ENCODE measurements at places on chromosomes 11 and 22.

DNA sequence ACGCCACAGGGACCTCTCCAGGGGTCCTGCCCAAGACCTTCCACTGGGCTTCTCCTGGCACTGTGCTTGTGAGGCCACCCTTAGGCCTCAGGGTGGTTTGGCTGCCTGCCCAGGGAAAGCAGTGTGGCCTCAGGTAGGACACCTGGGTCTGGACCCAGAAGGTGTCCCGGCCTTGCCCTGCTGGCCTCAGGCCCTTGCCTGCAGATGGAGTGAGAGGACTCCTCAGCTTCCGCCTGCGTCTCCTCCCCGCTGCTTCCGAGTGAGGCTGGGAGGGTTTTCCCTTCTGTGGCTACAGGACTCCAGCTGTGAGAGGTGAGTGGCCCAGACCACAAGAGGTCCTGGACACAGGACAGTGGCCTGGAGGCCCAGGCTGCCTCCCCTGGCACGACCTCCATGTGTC is 60.4 kb downstream of the WNT7B start:
- no peak for DNase-seq

- DNase-seq: no peak
Observed at GRCh38 chr11:84853841-84854497, 773.2 kb downstream of the DLG2 start.

- no peak for DNase-seq
Observed at GRCh38 chr11:71976551-71976950, 22.2 kb upstream of the IL18BP start.

- DNase-seq: no peak
Observed at GRCh38 chr11:44952082-44952481, 1.4 kb upstream of the TP53I11 start.

GRCh38 chr22:38034278-38034882 is 22.8 kb upstream of the PICK1 start:
- no peak for DNase-seq

- DNase-seq: no peak
Observed at GRCh38 chr11:81002374-81002773, 1561.5 kb upstream of the TENM4 start.

DNA sequence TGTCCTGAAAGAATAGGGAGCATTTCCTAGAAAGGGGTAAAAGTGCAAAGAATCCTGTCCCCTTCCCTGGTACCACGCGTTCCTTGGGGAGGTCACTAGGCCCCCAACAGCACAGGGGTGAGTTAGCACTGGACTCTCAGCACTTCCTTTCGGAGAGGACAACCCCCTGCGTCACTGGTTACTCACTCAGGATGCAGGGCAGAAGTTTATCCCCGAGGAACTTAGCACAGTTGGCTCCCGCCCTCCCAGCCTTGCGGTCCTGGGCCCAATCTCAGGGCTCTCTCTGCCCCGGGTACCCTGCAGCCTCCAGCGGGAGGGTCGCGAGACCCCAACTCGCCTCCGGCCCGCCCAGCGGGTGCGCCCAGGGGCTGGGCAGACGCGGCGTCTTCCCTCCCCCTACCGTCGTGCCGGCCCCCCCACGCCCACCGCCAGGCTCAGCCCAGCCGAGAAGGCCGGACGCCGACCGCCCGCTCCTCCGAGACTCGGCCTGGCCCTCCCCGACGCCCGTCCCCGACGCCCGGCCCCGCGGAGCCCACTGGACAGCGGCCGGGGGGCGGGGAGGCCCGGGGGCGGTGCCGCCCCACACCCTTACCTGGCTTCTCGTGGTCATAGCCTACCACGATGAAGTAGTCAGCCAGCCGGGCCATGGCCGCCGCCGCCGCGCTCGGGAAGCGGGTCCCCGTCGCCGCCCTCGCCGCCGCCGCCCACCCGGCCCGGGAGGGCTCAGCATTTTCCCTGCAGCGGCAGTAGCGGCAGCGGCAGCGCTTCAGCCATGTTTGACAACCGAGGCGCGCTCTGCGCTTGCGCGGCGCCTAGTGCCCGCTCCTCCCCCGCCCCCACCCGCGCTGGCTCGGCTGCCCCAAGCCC is at the start of gene SBF2:
Gene SBF2 (minus strand): TSS at position 797 of the 867 bp plus-strand sequence. CDS start 150 bp downstream, at position 647.
- peak; percentile 83 for DNase-seq

- no peak for DNase-seq
Observed at GRCh38 chr22:29254286-29254660, 13.5 kb downstream of the RHBDD3 start.

DNA sequence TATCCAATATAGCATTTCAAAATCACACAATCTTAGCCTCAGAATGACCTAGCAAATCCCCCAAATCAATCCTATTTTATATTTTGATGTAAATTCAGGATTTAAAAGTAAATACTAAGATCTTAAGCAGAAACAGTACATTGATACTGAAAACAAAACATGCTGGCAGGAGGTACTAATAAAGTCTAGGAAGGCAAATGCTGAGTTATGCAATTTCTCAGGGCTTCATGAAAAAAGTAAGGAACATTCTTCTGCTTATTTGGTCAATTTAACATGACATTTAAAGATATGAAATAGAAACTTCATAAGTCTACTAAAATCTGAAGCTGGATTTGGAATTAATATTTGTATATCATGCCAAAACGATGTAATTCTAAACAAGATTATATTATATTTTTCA is 153.3 kb downstream of the SWAP70 start:
- no peak for DNase-seq

- no peak for DNase-seq
Observed at GRCh38 chr11:128956401-128957201, 13.9 kb upstream of the TP53AIP1 start.

- peak; percentile 70 for DNase-seq
Observed at GRCh38 chr11:73218106-73218829, at the start of gene P2RY2. P2RY2 (plus strand) TSS chr11:73218281; CDS start chr11:73234160, 15,879 bp downstream.
